ENCODE measurements at places on chromosomes 3 and 15.

GRCh38 chr3:16317561-16317945 is 52.5 kb downstream of the OXNAD1 start:
- no peak for DNase-seq

DNA sequence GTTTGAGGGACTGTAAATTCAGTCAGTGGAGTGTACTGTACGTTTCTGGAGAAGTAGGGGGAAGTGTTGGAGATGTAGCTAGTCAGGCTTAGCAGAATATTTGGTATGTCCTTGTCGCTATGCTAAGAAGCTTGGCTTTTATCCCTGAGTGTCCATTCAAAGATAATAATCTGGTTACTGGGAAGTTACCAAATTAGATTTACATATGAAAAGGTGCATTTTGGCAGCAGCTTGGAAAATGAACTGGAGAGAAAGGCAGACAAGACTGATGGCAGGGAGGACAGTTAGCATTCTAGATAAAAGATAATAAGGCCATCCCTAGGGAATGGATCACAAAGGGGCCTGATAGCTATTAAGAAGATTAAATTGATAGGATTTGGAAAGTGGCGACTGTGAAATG is 58.7 kb downstream of the P2RY1 start:
- DNase-seq: no peak

GRCh38 chr15:90711842-90712241 is 5.3 kb upstream of the BLM start:
- no peak for DNase-seq

DNA sequence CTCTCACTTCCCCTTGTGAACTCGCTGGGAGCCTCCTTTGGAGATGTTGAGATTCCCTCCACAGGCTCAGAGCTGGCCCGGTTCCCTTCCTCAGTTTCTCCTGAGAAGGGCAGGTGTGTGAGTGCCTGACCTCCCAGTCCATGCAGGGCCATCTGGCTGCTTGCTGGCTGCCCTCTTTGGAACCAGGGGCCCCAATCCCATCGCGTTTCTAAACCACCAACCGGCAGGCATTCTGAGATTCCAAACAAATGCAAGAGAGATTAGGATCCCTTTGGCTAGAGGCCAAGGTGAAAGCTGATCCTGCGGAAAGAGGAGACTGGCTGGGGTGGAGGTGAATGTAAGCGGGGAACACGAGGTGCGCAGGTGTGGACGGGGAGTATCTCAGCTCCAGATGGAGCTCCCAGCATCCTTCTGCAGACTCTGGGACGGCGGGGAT is 2.9 kb upstream of the PRRT3 start:
- DNase-seq: peak; percentile 52

DNA sequence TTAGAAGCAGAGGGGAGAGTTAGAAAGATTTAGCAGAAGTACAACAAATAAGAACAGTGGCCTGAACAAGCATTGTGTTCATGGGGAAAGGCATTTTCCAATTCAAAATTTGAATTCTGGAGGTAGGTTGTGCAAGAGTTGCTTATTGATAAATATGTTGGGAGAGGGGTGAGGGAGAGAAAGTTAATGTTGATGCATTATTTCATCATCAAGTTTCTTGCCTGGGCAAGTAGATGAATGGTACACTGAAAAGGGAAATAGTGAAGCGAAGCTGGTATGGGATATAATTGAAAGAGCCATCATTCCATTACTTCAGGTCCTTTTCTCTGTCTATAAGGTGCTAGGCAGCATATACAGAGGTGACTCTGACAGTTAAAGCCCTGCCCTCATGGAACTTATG is 288.9 kb upstream of the GBE1 start:
- no peak for DNase-seq

DNA sequence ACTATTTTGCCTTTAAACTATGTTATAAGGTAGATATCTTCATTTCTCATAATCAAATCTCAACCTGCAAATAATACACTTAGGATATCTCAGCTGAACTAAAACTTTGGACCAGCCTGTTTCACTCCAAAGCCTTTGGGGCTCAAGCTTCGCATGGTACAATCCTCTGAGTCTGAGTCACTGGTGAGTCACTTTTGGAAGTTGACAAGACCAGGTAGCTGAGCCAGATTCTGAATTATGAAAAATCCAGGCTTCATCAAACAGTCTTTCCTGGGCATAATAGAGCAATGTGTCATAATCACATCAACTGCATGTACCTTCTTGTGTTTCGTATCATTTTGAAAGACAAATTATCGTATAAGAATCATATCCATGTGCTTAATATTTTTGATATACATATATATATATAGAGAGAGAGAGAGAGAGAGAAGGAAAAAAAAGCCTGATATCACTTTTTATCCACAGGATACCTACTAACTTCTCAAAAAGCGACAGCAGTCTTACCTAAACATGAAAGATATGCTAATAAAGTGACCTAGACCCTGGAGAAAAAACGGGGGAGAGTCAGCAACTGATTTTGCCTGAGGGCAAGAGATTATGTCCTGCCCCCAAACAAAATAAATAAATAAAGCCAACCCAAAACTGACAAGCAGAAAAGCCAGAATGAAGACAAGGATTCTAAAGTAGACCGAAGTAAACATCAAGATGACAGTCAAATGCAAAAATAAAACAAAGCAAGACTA is 263.9 kb upstream of the TGFBR2 start:
- DNase-seq: no peak

DNA sequence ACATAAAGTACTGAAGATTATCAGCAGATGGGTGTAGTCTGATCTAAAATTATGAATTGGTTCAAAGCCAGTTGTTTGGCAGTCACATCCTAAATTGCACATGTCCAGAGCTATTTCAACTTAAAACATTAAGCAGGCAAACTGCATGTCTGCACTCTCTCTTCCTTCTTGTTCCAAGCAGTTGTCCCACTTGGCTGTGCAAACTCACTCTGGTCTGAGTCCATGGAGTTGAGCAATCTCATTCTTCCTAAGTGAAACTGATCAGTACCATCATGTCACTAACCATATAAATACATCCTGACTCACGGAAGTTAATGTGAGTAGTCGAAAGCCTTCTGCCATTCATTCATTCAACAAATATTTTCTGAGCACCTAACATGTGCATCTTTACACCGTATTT is 353.0 kb downstream of the ROBO1 start:
- DNase-seq: no peak

DNA sequence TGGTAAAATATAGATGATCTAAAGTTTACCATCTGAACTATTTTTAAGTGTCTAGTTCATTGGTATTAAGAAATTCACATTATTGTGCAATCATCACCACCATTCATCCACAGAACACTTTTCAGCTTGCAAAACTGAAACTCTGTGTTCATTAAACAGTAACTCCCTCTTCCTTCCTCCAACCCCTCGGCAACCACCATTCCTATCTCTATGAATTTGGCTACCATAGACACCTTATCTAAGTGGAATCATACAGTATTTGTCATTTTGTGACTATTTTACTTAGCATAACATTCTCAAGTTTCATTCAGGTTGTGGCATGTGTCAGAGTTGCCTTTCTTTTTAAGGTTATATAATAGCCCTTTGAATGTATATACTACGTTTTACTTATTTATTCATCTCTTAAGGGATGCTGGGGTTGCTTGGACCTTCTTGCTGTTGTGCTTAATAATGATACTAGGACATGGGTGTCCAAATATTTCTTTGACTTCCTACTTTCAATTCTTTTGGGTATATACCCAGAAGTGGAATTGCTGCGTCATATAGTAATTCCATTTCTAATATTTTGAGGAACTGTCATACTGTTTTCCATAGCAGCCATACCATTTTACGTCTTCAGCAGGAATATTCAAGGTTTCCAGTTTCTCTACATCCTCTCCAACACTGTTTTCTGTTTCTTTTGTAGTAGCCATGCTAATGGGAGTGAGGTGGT is 20.9 kb downstream of the KAT2B start:
- DNase-seq: no peak

DNA sequence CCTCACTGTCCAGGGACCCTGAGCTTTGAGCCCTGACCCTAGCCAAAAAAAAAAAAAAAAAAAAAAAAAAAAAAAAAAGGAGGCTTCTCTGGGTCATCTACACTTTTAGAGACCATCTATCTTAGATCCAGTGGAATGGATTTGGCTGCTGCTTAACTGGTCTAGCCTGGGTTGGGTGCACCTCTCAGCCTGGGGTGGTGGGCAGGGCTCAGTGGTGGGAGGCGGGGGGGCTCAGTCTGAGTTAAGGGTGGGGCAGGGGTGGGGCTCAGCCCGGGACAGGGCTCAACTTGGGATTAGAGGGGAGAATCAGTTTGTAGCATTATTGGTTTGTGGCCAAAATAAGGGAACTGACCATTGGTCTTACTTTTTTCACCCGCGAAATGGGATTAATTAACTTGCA is 139.2 kb downstream of the TPRA1 start:
- DNase-seq: no peak

GRCh38 chr3:63807961-63808565 is 11.0 kb upstream of the C3orf49 start:
- no peak for DNase-seq

DNA sequence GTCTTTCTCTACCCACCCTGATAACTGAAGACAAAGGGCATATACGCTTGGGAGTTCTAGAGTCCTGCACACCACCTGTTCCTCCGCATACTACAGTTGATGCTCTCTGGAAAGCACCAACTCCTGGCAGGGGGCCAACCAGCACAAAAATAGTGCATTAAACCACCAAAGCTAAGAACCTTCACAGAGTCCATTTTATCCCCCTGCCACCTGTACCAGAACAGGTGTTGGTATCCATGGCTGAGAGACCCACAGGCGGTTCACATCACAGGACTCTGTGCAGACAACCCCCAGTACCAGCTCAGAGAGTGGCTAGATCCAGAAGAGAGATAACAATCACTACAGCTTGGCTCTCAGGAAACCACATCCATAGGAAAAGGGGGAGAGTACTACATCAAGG is 114.4 kb upstream of the POU1F1 start:
- no peak for DNase-seq

DNA sequence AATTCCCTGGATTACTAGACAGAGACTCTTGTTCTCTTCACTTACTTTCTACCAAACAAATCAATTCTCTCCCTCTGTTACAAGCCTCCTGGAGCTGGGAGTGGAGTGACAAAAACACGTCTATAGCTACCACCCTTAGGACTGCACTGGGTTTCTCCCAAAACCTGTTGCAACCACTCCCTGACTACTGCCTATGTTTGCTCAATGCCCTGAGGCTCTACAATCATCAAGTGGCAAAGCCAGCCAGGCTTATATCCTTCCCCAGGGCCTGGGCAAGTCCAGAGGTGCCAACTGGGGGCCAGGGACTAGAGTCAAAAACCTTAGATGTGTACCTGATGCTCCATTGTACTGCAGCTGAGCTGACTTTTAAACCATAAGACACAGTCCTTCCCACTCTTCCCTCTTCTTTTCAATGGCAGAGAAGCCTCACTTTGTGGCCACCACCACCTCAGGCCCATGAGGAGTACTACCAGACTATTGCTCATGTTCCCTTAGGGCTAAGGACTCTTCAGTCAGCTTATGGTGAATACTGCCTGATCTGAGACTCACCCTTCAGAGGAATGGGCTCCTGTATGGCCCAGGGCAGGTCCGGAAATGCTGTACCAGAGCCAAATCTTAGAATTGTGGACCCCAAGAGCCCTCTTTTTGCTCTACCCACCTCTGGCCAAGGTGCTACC is 125.4 kb upstream of the PLCL2 start:
- no peak for DNase-seq

GRCh38 chr3:194686816-194687637 is 1.3 kb downstream of the FAM43A start:
- peak; percentile 29 for DNase-seq

DNA sequence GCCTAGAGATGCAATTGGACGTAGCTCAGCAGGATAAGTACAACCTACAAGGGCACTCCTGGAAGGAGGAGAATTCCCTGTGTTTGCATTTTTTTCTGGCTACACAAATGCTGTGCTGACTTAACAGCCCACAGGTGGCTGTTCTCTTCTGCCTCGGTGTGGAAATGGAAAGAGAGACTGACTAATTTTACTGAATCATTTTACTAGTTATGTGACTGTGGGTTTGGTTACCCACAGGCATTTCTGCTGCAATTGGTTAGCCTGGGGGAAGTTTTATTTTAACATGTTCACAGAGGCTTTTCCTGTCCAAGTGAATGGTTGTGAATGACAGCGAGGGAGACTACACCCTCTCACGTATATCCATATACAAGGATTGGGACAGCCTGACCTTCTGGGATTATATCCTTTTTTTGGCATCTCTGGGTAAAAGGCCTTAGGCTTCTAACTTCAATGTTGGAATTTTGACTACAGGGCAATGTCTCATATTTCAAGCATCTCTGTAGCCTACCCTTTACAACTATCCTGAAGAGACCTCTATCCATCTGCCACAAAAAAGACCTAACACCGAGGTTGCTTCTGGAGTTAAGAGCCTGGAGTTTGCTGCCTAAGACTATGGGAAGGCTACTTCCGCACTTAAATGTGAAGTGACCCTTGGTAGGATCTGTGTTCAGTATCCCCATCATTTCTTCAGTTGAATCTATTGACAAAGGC is 67.2 kb upstream of the TP63 start:
- DNase-seq: no peak

DNA sequence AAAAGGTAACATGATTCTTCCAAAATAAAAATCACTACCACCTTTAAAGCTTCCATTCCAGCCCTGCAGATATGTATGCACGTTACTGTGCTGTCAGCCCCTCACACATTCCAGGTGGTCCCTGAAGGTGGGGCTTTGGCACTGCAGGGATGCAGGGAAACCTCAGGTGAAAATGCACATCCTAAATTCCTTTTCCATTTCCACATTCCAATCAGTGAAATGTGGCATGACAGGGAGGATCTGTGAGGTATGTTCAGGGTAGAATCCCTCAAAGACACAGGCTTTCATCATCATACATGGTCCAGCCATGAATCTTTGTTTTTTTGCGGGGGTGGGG is 45.3 kb downstream of the CCR4 start:
- DNase-seq: no peak

DNA sequence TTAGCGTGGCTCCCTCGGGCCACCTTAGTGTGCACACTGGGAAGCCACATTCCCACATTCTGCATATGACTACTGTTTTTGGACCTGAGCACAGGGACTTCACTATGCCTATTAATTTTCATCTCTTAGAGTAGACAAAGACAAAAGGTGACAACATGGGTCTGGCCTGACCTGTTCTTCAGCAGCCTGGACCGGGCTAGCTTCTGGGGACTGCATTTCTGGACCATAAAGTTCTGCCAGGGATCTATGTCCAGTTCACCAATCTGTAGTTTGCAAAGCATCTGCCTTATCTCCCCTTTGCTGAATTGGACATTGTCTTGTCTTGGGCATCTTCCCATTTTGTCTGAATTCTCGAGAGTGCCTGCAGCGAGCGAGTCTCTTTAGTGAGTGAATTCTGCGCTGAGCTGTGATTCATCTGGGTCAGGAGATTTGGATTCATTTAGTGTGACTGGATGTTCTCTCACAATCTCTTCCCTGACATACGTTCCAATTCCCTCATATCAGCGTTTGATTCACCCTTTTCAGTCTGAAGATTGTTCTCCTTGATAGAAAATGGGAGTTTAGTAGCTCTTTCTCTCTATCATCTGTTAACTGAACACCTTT is 112.2 kb upstream of the PLXNA1 start:
- DNase-seq: no peak

GRCh38 chr3:21502656-21503055 is 248.4 kb downstream of the ZNF385D start:
- no peak for DNase-seq

GRCh38 chr3:141971571-141971970 is 95.1 kb downstream of the ATP1B3 start:
- DNase-seq: no peak

- DNase-seq: no peak
Measured at GRCh38 chr15:92035961-92036360, 182.5 kb downstream of the SLCO3A1 start.

All from NCI-H510A treated with DMSO at 0.1 percent for 48 hours (cell line).